ENCODE measurements at places on chromosomes 2 and 18.

DNA sequence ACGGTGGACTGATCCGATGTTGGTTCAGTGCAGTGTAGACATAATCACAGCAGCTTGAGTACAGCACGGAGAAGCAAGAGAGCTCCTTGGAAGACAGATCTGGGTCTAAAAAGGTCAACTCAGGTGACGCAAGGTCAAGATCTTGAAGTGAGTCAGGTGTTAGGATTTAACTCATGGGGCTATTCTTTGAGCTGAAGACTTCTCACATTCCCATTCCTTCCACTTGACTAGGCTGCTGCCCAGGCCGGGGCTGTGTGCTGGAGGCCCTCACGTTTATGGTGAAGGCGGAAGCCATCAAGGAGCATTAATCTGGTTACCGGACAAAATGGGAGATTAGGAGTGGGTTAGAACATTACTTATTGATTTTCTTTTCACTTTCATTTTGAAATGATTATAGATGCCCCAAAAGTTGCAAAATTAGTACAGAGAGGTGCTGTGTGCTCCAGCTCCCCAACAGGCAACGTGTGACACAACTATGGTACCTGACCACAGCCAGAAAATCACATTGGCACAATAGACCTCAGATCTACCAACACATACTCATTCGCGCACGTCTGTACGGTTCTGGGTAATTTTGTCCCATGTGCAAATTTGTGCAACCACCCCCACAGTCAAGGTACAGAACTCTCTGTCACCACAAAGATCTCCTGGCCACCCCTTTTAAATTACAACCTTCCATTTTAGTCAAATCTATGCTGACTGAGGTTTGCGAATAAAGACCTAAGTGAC is 77.6 kb upstream of the SEC11C start:
- DNase-seq = no peak

GRCh38 chr2:170361090-170361936 is 183.4 kb downstream of the MYO3B start:
- peak; percentile 69 for DNase-seq

GRCh38 chr2:221973902-221974301 is 324.9 kb downstream of the PAX3 start:
- DNase-seq = no peak

GRCh38 chr2:1887915-1888314 is 143.6 kb upstream of the PXDN start:
- DNase-seq = no peak

GRCh38 chr2:156099382-156099781 is 233.1 kb downstream of the NR4A2 start:
- DNase-seq = no peak

GRCh38 chr2:130154773-130155765 is 10.2 kb upstream of the CCDC74B start:
- no peak for DNase-seq

DNA sequence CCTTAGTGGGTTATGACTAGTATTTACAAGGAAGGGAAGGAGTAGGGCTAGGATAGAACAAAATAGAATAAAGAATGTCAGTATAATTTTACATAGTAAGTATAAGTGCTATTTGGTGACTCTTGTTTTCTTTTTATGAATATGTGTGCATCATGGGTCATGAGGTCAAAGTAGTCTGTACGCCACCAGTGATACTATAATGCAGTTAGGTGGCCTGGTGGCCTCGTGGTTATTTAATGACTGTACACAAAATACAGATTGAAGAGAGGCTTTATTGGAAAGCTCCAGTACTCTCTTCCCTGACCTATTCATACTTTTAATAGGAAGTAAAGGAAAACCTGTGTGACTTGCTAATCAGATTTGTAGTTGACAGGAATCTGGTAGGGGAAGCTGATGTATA is 27.3 kb downstream of the CAB39 start:
- no peak for DNase-seq

- no peak for DNase-seq
These were observed 33.9 kb downstream of the STAT1 start for GRCh38 chr2:190979906-190980629.

- DNase-seq = no peak
These were observed 12.1 kb upstream of the ALLC start for GRCh38 chr2:3645745-3646389.

GRCh38 chr2:186125156-186125555 is 360.9 kb upstream of the ZC3H15 start:
- DNase-seq = no peak

- DNase-seq = no peak
These were observed 3.0 kb downstream of the WDR75 start for GRCh38 chr2:189444322-189444721.

GRCh38 chr18:37124516-37124915 is 295.6 kb downstream of the KIAA1328 start:
- DNase-seq = no peak

DNA sequence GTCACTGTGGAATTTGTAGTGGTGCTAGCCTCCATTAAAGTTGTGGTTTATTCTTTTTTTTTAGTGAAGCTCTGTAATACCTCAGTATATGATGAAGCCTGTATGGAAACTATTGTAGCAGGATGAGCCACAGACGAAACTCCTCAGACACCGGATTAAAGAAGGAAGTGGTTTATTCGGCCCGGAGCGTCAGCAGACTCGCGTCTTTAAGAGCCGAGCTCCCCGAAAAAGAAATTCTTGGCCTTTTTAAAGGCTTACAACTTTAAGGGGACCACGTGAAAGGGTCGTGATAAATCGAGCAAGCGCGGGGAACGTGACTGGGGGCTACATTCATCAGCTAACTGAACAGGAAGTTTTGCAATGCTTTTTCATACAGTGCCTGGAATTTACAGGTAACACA is 8.1 kb upstream of the CCL20 start:
- DNase-seq = no peak

DNA sequence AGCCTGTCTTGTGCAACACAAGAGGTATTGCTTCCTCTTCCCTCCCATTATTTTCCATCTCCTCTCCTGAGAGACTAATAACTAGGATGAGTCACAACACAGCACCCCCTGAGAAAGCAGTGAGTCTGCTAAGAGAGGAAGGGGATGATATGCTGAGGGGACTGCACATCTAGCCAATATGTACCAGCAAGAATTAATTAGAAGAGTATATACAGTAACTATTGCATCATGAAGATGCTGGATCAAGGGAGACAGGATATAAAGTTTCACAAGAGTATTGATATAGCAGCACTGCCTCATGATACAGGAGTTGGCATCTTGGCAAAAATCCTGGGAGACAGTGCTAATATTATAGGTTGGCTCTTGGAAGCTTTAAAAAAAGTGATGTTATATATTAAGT is 289.9 kb upstream of the RBMS1 start:
- no peak for DNase-seq

- no peak for DNase-seq
These were observed 931.9 kb upstream of the SLC39A10 start for GRCh38 chr2:194725169-194725568.

GRCh38 chr2:98503481-98504105 is 58.9 kb downstream of the INPP4A start:
- DNase-seq = no peak

DNA sequence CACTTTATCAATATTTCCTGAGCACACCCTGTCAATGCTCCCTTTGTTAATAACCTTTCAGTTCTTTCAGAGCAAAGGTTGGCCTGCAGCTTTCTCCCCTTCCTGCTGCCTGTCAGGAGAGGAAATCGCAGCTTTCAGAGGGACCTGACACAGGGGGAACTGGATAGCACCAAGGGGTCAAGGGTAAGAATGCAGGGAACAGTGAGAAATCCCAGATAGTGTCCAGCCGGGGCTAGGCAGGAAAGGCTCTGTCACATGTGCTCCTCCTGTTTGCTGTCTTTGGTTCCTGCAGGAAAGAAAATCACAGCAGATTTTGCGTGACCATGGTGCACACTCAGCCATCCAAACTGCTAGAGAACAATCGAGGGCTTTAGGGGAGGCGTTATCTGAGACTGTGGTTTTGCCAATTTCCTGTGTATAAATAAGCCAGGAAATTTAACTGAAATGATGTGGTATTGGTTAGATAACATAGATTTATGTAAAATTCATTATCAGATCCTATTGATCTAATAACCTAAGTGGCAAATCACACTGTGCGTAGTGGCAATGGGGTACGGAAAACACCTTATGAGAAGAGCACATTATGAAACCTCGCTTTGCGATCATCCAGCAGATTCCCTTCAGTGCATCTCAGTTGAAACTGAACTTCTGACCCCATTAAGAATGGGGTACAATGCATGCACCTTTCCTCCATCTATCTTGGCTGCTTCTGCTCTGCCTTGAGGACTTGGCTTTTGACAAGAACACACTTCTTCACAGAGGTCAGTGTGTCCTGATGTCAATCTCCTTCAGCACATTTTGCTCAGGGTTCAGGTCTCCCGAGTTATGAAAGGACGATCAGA is 178.0 kb downstream of the ICOS start:
- DNase-seq = no peak

GRCh38 chr2:60840880-60841279 is 40.5 kb upstream of the REL start:
- no peak for DNase-seq

Measured in H1 (cell line).